ENCODE measurements at places on chromosomes 1 and 21.

DNA sequence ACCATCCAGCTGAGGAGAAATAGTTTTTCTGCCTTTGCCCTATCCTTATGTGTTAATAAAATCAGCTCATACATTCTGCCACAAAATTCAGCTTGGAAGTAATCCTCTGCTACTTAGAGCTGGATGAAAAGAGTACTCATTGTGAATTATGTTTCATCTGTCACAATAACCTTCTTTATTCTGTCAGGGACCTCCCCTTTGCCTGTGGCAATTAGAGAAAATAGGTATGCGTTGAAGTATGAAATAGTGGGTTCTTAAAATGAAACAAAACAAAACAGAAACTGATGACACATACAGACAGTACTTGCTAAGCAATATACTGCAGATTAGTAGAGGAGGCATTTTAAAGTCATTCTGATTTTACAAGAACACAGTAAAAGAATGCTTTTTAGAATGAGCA lies 578.5 kb downstream of the USP25 start:
- DNase-seq, result no peak

- DNase-seq, result no peak
These were observed 83.0 kb downstream of the GRIK3 start for GRCh38 chr1:36951292-36951750.

- DNase-seq, result no peak
These were observed 113.0 kb downstream of the WDR3 start for GRCh38 chr1:118042501-118042900.

- no peak for DNase-seq
These were observed 135.5 kb upstream of the ERRFI1 start for GRCh38 chr1:8161546-8162105.

Measured in CD8-positive, alpha-beta T cell (primary cell).